ENCODE measurements at places on chromosomes 11 and 22.
A peak's percentile ranks its signal among the peaks of the same experiment; 100 is the strongest.

GRCh38 chr11:34366522-34366921 lies 8.7 kb upstream of the ABTB2 start:
- DNase-seq: peak; percentile 72

GRCh38 chr11:409600-410483 lies 5.0 kb downstream of the SIGIRR start:
- no peak for DNase-seq

DNA sequence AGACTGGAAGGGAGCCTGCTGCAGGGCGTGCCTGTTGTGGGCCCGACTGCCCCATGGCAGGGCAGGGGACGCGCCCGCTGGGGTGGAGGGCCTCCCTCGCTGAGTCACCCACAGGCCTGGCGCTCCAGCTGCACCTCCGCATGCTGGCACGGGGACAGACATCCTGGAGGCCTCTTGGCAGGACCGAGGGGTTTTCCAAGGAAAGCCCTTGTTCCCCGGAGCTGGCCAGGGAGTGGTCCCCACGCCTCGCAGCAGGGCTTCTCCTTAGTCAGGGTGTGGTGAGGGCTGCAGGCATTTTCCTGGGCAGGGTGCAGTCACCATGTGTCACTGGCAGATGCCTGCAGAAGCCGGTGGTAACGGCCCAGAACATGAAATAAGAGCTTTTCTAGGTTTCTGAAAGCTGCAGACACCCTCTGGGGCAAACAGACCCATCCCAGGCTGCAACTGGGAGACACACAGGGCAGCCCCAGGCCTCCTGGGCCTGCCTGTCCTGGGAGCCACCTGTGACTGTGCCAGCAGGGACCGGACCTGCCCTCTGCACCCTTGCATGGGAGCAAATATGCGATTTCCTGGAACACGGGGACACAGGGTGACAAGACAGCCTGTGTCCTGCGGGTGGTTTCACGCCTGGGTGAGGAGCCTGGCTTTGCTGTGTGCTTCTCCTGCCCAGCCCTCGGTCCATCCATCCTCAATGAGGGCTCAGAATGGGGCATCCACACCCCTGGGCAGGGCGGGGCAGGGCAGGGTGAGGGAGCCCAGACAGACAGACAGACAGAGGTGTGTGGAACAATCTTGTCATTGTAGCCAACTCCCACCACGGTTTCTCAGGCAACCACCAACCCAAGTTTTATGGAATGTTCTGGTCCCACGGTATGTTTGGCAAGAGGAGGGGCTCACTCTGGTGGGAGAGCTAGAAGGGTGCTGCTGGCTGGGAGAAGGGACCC lies 43.2 kb upstream of the FADD start:
- DNase-seq: peak; percentile 16

DNA sequence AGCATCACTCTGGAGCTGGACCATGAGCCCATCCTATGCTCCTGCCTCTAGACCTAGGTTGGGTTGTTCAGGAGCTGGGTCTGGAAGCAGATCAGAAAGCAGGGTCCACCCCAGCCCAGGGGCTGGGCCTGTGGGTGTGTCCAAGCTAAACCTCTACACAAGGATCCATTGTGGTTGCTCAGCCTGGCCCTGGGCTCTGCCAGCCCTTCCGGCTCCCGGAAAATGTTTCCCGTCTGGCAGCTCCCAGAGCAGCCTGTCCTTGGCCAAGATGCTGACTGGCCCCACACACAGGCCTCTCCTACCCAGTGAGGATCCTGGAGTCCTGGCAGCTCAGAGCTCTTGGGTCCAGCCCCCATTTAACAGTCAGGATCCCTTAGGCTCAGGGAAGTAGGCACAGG lies 35.3 kb upstream of the FCHSD2 start:
- DNase-seq: peak; percentile 41

DNA sequence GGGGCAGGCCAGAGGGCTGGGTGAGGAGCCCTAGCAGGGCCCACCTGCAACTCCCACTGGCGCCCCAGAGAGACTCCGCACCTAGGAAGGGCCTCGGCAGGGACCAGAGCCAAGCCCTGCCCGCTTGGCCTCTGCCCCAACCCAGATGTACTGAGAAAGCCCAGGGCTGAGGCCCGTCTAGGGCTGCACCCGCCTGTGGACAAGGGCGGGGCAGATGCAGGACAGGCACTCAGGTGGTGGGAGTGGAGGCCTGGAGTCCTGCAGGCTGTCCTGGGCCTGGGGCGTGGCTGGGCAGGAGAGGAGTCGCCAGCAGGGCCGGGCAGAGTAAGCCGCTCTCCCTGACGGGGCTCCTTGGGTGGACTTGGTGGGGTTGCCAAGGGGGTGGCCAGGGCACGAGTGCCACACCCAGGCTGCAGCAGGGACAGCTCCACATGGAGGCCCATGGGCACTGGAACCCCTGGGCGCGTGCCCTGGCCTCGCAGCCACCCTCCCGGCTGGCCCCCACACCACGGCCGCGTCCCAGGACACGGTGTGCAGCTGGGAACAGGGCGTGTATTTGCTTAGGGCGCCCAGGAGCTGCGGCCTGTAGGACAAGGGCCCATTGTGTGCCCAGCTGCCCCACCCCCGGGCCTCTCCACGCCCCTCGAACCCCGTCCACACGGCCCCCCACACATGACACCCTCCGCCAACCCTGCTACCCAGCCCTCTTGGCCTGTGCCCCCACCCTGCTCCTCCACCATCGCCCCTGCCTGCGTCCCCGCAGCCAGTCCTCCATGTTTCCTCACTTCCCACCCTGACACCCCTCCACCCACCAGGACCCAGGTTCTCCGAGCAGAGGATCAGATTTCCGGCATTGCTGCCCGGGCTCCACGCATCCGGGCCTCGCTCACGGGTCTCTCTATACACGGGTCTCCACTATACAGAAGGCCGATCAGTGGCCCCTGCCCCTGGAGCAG lies 11.3 kb upstream of the PIM3 start:
- peak; percentile 95 for DNase-seq

GRCh38 chr11:119404872-119405271 lies 18.1 kb downstream of the THY1 start:
- DNase-seq: no peak

DNA sequence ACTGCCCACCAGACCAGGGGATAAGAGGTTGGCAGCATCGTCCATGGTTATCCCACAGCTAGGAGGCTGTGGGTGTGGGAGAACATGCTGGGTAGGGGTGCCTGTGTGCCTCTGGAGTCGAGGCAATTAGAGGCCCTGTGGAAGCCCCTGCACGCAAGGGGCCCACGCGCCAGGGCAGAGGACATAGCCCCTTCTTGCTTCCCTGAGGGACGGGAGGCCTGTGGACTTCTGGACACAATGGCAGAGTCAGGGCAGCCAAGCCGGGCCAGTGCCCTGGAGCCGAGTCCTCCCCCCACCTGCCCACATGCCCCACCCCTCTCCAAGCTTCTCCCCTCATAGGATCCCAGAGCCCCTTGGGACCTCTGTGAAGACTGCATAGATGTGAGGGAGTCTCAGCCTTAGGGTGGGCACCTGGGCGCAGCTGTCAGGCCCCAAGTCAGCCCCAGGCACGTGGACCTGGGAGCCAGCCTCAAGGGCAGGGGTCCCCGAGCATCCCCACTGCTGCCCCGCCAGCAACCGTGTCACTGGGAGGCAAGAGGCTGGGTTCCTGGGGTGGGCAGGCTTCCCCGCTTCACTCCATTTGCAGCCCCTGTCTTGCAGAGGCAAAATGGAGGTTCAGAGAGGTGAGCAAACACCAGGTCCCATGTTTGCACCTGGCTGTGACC lies 52.4 kb downstream of the CDKN1C start:
- DNase-seq: no peak

GRCh38 chr11:11038782-11039181 lies 180.9 kb upstream of the ZBED5 start:
- DNase-seq: no peak

- DNase-seq: no peak
Observed at GRCh38 chr11:17240780-17241179, 33.0 kb upstream of the PIK3C2A start.

- DNase-seq: no peak
Observed at GRCh38 chr11:73531386-73531785, 66.5 kb downstream of the FAM168A start.

- DNase-seq: no peak
Observed at GRCh38 chr11:35516403-35516802, 9.0 kb downstream of the PAMR1 start.

- no peak for DNase-seq
Observed at GRCh38 chr11:45647329-45647728, 18.1 kb downstream of the CHST1 start.

- DNase-seq: no peak
Observed at GRCh38 chr11:58133309-58134076, 8.2 kb upstream of the OR9I1 start.

GRCh38 chr11:113986351-113987140 lies 11.6 kb downstream of the HTR3A start:
- no peak for DNase-seq

- DNase-seq: no peak
Observed at GRCh38 chr22:37229805-37230672, 14.0 kb downstream of the RAC2 start.

GRCh38 chr11:22432291-22433093 lies 94.3 kb downstream of the SLC17A6 start:
- peak; percentile 55 for DNase-seq

GRCh38 chr22:19448076-19448607 lies 631 bp upstream of the C22orf39 start:
- DNase-seq: peak; percentile 58

- DNase-seq: peak; percentile 37
Observed at GRCh38 chr22:44620129-44620840, 81.7 kb upstream of the PRR5 start.

- no peak for DNase-seq
Observed at GRCh38 chr11:128520206-128520887, 67.0 kb downstream of the ETS1 start.

DNA sequence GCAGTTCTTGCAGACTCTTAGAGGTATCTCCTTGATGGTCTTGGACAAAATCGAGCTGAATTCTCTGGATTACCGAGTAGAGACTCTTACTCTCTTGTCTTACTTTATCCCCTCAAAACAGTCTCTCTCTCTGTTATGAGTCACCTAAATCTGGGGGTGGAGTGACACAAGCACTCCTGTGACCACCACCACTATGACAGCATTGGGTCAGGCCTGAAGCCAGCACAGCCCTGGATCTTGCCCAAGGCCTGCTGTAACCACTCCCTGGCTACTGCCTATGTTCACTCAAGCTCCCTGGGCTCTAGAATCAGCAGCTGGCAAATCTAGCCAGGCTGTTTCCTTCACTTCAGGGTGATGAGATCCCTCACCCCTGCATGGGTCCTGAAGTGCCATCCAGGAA lies 662.5 kb downstream of the LUZP2 start:
- DNase-seq: no peak

Measured in body of pancreas (tissue), 4 donors.